ENCODE measurements at places on chromosomes 16 and 17.

DNA sequence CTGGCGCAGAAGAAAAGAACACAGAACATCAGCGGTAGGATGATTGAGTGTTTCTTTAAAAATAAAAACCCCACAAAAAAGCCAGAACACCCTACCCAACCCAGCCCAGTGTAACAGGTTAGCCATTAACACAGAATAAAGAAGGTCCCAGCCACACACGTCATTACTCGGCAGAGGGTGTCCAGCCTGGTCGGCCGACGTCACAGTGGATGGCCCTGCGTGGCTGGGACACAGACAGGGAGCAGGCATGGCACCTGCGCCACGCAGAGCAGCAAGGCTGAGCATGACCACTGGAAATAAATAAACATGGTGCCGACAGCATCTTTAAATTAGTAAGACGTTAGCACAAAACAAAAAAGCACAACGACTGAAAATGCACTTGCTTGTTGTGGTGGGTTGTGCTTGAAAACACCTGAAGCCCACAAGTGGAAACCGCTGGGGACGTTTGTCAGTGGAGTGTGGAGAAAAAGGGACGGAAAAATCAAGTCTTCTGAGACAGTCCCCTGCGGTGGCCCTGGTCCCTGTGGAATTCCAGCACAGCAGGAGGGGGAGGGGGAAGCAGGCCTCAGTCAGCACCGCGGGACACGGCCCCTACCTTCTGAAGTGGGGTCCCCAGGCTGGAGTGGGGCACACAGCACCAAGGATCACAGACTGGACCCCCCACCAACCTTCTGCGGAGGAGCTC is 39.2 kb downstream of the SLC7A5 start:
- no peak overlapping the region for H3K4me3 ChIP-seq
- DNase-seq, result no peak
- peaks cover 87% of the 10 kb centered on the region for H3K4me1 ChIP-seq
- H3K36me3 ChIP-seq, result peaks cover 3% of the 10 kb centered on the region
- H3K27ac ChIP-seq, result peak overlapping the region; percentile 61
- peaks cover 49% of the 10 kb centered on the region for H3K27me3 ChIP-seq

DNA sequence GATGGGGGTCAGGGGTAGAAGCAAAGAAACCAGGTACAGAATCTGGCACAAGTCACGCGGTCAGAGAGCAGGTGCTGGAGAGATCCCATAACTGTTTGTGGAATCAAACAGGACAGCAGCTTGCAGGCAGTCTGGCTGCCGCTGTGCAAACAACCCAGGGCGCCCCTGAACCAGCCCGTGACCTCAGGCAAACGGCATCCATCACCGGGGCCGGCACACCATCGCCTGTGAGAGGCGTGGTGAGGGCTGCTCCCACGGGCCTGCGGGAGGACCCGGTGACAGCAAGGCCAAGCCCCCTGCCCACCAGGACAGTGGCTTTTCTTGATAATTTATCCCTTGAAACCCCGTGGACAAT is 47.9 kb downstream of the CBFA2T3 start:
- H3K27ac ChIP-seq, result no peak overlapping the region
- H3K4me3 ChIP-seq, result no peak overlapping the region
- no peak for DNase-seq
- H3K27me3 ChIP-seq, result peaks cover 78% of the 10 kb centered on the region
- no peaks in the 10 kb centered on the region for H3K36me3 ChIP-seq

- H3K36me3 ChIP-seq, result peaks cover 54% of the 10 kb centered on the region
- no peak overlapping the region for H3K4me3 ChIP-seq
- DNase-seq, result no peak
These were observed 2.7 kb downstream of the LDAF1 start for GRCh38 chr16:21161211-21161610.

- no peaks in the 10 kb centered on the region for H3K4me1 ChIP-seq
- H3K36me3 ChIP-seq, result no peaks in the 10 kb centered on the region
- H3K4me3 ChIP-seq, result no peak overlapping the region
- no peaks in the 10 kb centered on the region for H3K27me3 ChIP-seq
- DNase-seq, result no peak
These were observed 69.1 kb upstream of the PMFBP1 start for GRCh38 chr16:72241008-72241407.

GRCh38 chr16:11088074-11088730 is 143.8 kb downstream of the CLEC16A start:
- peaks cover 5% of the 10 kb centered on the region for H3K36me3 ChIP-seq
- no peaks in the 10 kb centered on the region for H3K27me3 ChIP-seq
- no peak for DNase-seq
- H3K27ac ChIP-seq, result peak overlapping the region; percentile 73

- no peaks in the 10 kb centered on the region for H3K36me3 ChIP-seq
- peaks cover 78% of the 10 kb centered on the region for H3K27me3 ChIP-seq
- DNase-seq, result no peak
- no peak overlapping the region for H3K27ac ChIP-seq
- peaks cover 22% of the 10 kb centered on the region for H3K4me1 ChIP-seq
These were observed 12.2 kb downstream of the SOX8 start for GRCh38 chr16:993731-994130.

- H3K27ac ChIP-seq, result no peak overlapping the region
- no peaks in the 10 kb centered on the region for H3K4me1 ChIP-seq
- no peaks in the 10 kb centered on the region for H3K36me3 ChIP-seq
These were observed 50.2 kb upstream of the NOG start for GRCh38 chr17:56543280-56543679.

DNA sequence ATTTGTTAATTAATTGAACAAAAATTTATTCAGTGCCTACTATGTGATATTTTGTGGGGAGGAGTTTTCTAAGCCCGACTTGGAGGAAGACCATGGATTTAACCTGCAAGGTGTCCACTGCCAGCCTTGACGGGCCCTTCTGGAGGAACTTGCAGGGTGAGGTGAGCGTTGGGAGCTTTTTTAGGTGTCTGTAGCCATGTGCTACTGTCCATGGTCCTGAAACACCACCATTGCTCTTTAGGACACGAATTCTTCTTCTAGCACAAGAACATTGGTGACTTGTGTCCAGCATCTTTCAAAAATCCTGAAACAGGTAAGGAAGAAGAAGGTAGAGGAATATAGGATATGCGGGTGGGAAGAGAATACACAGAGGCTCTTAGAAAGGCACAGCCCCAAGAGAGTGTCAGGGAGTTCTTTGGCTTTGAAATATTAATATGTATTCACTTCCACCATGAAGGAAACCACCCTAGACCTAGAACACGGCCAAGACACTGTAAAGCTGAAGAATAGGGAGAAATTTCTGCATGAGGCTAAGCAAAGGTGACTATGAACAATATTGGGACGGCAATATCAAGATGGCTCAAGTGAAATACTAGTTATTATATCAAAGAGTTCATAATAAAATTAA is 27.9 kb upstream of the OR4D1 start:
- no peak overlapping the region for H3K27ac ChIP-seq
- H3K27me3 ChIP-seq, result no peaks in the 10 kb centered on the region
- H3K36me3 ChIP-seq, result no peaks in the 10 kb centered on the region
- no peak for DNase-seq

DNA sequence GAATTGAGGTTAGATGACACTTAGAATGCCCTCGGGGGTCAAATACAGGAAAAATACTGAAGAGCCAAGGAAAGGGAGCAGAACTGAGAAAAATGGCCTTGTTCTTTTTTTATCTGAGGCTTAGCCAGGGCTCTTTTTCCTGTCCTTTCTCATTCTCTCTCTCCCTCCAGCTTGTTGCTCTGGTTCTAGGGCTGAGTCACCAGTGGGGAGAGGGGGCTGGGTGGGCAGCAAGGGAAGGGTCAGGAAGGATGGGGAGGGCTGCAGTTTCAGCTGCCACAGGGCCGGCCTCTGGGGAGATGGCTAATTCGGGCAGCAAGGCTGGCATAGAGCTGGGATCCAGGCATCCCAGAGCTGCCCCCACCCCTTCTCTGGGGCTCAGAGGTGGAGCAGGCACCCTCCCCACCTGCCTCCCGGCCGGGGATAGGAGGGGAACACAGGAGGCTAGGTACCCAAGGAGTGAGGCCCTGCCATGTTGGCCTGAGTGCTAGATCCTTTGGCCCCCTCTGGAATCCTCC is 3.9 kb downstream of the ITGA3 start:
- H3K4me3 ChIP-seq, result peak overlapping the region; percentile 79
- peak overlapping the region; percentile 93 for H3K27ac ChIP-seq
- DNase-seq, result no peak
- H3K4me1 ChIP-seq, result peaks cover 68% of the 10 kb centered on the region

- H3K27ac ChIP-seq, result no peak overlapping the region
- no peaks in the 10 kb centered on the region for H3K27me3 ChIP-seq
- no peaks in the 10 kb centered on the region for H3K36me3 ChIP-seq
- no peak overlapping the region for H3K4me3 ChIP-seq
These were observed 17.1 kb downstream of the RAB11FIP4 start for GRCh38 chr17:31408586-31408985.

DNA sequence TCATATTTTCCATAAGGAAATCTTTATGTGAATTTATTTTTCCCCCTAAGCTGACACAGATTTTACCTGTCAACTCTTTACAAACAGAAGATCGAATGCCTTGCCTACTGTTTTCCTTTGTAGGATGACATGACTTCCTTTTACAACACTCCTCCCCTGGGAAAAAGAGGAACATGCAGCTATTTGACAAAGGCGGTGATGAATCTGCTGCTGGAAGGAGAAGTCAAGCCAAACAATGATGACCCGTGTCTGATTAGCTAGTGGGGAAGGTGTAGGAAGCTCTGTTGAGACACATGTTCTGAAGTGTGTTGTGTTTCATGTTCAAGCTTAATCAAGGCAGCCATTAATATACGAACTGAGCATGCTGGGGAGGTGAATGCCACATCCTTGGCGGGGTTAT is 238.0 kb downstream of the PHKB start:
- H3K4me3 ChIP-seq, result no peak overlapping the region
- no peak for DNase-seq
- H3K36me3 ChIP-seq, result no peaks in the 10 kb centered on the region
- no peak overlapping the region for H3K27ac ChIP-seq
- H3K27me3 ChIP-seq, result no peaks in the 10 kb centered on the region

- DNase-seq, result no peak
- H3K27ac ChIP-seq, result no peak overlapping the region
- peaks cover 5% of the 10 kb centered on the region for H3K36me3 ChIP-seq
These were observed 27.0 kb downstream of the ATP6V0A1 start for GRCh38 chr17:42485680-42486079.

DNA sequence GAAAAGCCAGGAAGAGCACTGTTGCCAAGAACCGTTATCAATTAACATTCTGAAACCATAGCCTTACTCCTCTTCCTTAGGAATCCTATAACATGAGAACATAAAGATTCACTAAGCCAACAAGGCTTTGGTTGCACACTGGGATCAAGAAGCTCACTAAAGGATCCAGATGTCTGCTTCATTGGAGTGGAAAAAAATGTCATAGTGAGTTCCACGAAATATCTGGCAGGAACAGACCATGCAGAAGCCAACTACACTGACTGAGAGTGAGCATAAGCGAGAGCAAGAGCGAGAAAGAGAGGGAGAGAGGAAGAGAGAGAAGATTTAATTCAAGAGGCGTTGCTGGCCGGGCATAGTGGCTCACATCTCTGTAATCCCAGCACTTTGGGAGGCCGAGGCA is 13.4 kb upstream of the MEIOC start:
- H3K4me1 ChIP-seq, result no peaks in the 10 kb centered on the region
- DNase-seq, result no peak
- no peaks in the 10 kb centered on the region for H3K36me3 ChIP-seq
- H3K4me3 ChIP-seq, result no peak overlapping the region
- no peaks in the 10 kb centered on the region for H3K27me3 ChIP-seq
- no peak overlapping the region for H3K27ac ChIP-seq

DNA sequence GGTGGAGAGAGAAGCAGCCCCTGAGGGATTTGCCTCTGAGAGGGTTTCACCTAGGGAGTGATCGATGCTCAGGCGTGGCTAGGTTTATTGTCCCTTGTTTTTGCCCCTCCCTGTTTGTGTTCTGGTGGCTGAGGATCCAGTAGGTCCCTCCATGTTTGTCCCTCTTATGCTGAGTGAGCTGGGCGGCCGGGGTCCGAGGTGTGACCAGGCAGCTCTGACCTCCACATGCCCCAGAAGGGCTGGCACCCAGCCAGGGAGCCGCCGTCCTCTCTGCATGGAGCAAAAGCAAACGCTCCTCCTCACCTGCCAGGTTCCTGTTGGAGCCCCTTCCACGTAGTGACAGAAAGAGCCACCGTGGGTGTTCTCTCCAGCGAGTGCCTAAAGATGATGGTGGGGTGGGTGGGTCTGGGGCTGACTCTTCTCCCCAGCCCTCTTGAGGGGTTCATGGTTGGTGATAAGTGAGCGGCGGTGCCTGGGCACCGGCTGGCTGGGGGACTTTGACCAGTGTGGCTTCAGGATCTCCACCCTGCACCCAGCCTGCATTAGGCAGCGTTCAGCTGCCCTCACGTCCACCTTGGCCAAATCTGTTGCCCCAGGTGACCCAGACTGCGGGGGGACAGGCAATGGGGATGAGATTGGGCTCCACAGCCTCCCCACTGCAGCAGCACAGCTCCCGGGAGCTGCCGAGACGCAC is 14.1 kb upstream of the NUDT16L1 start:
- H3K36me3 ChIP-seq, result peaks cover 93% of the 10 kb centered on the region
- H3K4me3 ChIP-seq, result no peak overlapping the region
- no peak for DNase-seq
- H3K27ac ChIP-seq, result peak overlapping the region; percentile 12
- no peaks in the 10 kb centered on the region for H3K4me1 ChIP-seq

DNA sequence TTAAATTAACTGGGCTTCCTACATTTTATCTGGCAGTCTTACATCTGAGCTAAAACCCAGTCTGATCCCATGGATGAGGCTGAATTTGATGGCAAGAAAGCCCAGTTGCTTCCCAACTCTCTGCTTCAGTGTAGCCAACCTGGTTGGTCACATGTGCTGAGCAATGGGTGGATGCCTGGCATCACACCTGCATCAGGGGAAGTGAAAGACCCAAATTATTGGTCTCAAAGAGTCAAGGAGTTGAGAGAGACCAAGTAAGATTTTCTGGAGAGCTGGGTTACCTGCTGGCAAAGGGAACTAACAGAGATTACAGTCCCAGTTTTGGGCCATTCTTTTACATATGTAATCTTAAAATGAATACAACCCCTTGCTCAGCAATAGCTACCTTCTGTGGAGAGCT is 38.8 kb downstream of the RGS9 start:
- no peaks in the 10 kb centered on the region for H3K27me3 ChIP-seq
- no peak for DNase-seq
- H3K27ac ChIP-seq, result no peak overlapping the region
- H3K4me1 ChIP-seq, result peaks cover 11% of the 10 kb centered on the region
- H3K4me3 ChIP-seq, result no peak overlapping the region
- H3K36me3 ChIP-seq, result no peaks in the 10 kb centered on the region

DNA sequence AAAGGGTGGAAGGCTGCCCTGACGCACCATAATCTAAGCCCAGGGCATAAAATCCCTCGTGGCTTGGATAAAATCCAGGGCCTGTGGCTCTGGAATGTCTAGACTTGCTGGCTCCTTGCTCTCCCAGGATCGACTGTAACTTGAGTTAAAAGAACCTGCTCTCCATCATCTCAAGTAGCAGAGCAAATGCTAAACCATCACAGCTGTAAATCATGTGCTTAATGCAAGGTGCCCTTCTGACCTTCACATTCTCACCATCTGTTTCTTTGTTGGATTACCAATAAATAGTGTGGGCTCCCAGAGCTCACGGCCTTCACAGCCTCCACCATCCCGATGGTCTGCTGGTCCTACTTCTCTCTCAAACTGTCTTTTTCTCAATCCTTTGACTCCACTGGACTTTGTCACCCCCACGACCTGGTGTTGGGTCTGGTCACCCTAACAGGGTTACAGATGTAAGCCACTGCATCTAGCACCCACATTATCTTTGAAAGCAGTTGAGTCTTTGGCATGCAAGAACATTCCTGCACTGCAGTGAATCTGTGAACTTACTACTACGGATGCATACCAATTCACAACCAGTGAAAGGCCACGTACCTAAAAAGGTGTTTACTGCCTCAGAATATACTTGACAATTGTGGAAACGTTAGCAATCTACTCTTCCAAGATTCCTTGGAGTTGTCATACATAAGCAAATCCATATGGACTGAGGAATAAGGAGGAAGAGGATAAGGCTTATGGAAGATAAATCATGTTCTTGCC is 15.3 kb downstream of the RSL1D1 start:
- no peak for DNase-seq
- no peak overlapping the region for H3K4me3 ChIP-seq
- peaks cover 59% of the 10 kb centered on the region for H3K36me3 ChIP-seq
- H3K4me1 ChIP-seq, result peaks cover 12% of the 10 kb centered on the region
- no peak overlapping the region for H3K27ac ChIP-seq

Measured in esophagus squamous epithelium (tissue), 5 donors.